ENCODE measurements at places on chromosomes 2 and 18. TPM values are rescaled to one million over a fixed set of nuclear protein-coding genes. Genes with fewer than 3 reads are reported as not detected.

Gene ABCG5
- not detected for total RNA-seq

Gene ICA1L
- total RNA-seq: 3.3 TPM

Gene RIT2
- not detected for total RNA-seq

Gene STEAP3
- total RNA-seq: 7.6 TPM

Gene NCKAP1
- 287 TPM for total RNA-seq

Gene PPP1CB
- total RNA-seq: 180 TPM

Gene CFAP221
- total RNA-seq: not detected

Gene PROKR1
- total RNA-seq: not detected

Gene AMER3
- not detected for total RNA-seq

Gene STARD6
- total RNA-seq: 1.3 TPM

Gene KLHL41
- total RNA-seq: not detected

Gene CYTIP
- not detected for total RNA-seq

Gene NT5DC4
- total RNA-seq: not detected

Gene RGPD4
- total RNA-seq: not detected

Gene MOGAT1
- not detected for total RNA-seq

Gene SLC4A3
- total RNA-seq: 4.9 TPM

Gene MC4R
- not detected for total RNA-seq

Gene ABCG8
- not detected for total RNA-seq

Gene APCDD1
- 2.4 TPM for total RNA-seq

Gene VWC2L
- not detected for total RNA-seq

Gene C2orf66
- total RNA-seq: not detected

Gene ZNF385B
- total RNA-seq: not detected

Gene CRYGD
- total RNA-seq: not detected

Gene GPR17
- total RNA-seq: not detected

Gene PSMG2
- 120 TPM for total RNA-seq

Gene PER2
- 0.72 TPM for total RNA-seq

Gene ALPG
- total RNA-seq: not detected

Gene GAD1
- 3.2 TPM for total RNA-seq

Gene TTR
- total RNA-seq: not detected

Gene CHRNA1
- not detected for total RNA-seq

Gene ASB18
- not detected for total RNA-seq

Gene PLGLB2
- 7.0 TPM for total RNA-seq

Gene SPR
- 57.8 TPM for total RNA-seq

Gene PSMD1
- 95.6 TPM for total RNA-seq

Gene NOSTRIN
- 0.35 TPM for total RNA-seq

Gene GAREM2
- total RNA-seq: 0.33 TPM

Gene ZNF804A
- 3.6 TPM for total RNA-seq

Gene AFF3
- total RNA-seq: 1.9 TPM

Gene LIMS4
- total RNA-seq: 0.26 TPM

Gene AQP12B
- not detected for total RNA-seq

Gene GPR55
- not detected for total RNA-seq

Gene ZBTB7C
- total RNA-seq: 0.10 TPM

Gene NCKAP5
- not detected for total RNA-seq

Gene ALPI
- not detected for total RNA-seq

Gene PPM1B
- total RNA-seq: 29.5 TPM

Gene VAMP8
- not detected for total RNA-seq

Gene AKAIN1
- total RNA-seq: not detected

Gene ZNF521
- total RNA-seq: 5.0 TPM

Gene EFR3B
- total RNA-seq: 0.43 TPM

Gene GNLY
- not detected for total RNA-seq

Gene SLC9A4
- total RNA-seq: not detected
